KG1 (cell line): ENCODE measurements at places on chromosomes 4 and X.

- DNase-seq: no peak
These were observed 68.7 kb upstream of the ADAD1 start for GRCh38 chr4:122309988-122310626.

DNA sequence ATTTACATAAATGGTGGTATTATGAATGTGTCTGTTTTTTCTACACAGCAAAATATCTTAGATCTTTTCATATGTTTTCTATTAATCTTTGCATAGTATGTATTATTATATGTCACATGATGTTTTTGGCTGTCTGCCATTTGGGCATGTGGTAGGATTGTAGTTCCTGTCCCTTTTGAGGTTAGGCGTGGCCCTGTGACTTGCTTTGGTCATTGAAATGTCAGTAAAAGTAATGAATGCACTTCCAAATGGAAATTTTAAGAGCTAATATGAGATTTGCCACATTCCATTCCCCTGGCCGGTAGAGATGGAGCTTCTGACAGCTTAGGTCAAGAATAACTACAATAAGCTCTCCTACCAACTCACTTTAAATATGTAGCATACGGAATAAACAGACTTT, 45.1 kb downstream of the JADE3 start:
- DNase-seq: no peak

GRCh38 chr4:155496294-155496626, 119.5 kb upstream of the MAP9 start:
- no peak for DNase-seq

DNA sequence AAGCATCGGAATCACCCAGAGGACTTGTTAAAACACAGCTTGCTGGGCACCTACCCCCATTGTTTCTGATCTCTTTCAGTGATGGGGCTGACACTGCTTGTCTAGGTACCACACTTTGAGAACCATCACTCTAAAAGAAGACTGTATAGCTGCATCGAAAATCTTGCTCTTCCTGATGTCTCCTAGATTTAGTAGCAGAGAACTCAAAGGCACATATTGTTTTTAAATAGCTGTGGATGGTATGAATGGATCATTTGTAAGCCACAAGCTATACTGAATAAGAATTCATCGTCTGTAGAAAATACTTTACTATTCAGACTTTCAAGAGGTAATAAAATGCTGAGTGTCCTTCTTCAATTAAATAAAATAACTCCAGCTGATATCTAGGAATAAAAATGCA, 405.4 kb downstream of the ANKRD50 start:
- no peak for DNase-seq

DNA sequence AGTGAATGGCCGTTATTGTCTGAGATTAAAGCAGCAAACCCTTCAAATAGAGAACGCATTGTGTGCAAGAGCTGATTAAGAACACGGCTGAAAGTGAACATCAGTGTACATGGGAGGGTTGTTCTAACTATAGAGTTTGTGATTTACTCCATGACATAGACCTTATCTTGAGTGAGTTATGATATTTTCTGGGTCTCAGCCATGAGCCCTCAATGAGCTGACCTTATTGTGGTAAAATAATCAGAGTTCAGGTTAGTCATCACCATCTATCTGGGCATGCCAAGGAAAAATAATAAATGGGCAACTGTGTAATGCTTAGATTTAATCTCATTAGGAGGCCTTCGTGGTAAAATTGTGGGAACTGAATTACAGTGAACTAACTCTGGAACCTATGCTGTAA, 33.2 kb upstream of the CLDN24 start:
- DNase-seq: no peak
